ENCODE measurements at places on chromosomes 7 and 10.

DNA sequence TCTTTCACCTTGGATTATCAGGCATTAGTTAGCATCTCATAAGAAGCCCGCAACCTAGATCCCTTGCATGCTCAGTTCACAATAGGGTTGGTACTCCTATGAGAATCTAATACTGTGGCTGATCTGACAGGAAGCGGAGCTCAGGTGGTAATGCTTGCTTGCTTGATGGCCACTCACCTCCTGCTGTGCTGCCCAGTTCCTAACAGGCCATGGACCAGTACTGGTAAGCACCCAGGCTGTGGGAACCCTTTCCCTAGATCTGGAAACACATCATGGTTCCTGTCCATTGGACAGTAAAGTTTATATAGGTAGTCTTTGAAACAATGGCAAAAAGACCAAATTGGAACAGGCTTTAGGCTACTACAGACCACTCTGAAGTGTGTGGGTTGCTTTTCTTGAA is 9.4 kb upstream of the CTTNBP2 start:
- no peak for DNase-seq

DNA sequence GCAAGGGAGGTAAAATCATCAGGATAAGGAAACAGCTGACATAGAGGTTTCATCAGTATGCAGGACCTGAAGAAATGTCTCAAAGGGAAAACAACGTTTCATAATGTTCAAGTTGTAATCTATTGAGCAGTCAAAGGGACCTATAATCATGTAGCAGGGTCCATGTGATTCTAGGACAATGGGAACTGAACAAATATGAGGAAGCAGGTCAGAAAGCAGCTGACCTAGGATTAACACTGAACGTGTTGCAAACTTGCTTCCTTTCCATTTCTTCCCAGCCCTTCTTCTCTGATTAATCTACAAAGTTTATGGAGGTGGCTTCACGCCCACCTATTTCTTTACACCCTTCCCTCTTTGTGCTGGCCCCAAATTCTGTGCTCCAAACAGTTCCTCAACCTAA is 256.9 kb upstream of the AKR1E2 start:
- no peak for DNase-seq

DNA sequence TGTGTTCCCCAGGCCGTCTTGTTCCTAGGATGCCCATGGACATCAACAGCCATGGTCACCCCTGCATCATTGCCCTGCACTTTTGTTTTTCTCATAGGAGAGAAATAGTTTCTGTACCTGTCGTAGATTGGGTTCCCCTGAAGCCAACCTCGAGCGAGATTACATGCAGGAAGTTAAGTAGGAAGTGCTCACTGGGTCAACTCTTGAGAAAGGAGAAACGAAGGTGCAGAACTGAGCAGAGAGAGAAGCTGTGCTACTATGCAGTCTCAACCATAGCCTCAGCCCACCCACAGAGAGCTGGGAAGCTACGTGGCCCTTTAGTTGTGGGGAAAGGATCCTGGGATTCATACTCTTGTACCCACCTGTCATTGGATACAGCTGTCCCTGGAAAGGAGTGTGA is 165.2 kb downstream of the HERPUD2 start:
- DNase-seq = no peak

- DNase-seq = no peak
Measured at GRCh38 chr7:116711790-116712189, 39.8 kb downstream of the MET start.

DNA sequence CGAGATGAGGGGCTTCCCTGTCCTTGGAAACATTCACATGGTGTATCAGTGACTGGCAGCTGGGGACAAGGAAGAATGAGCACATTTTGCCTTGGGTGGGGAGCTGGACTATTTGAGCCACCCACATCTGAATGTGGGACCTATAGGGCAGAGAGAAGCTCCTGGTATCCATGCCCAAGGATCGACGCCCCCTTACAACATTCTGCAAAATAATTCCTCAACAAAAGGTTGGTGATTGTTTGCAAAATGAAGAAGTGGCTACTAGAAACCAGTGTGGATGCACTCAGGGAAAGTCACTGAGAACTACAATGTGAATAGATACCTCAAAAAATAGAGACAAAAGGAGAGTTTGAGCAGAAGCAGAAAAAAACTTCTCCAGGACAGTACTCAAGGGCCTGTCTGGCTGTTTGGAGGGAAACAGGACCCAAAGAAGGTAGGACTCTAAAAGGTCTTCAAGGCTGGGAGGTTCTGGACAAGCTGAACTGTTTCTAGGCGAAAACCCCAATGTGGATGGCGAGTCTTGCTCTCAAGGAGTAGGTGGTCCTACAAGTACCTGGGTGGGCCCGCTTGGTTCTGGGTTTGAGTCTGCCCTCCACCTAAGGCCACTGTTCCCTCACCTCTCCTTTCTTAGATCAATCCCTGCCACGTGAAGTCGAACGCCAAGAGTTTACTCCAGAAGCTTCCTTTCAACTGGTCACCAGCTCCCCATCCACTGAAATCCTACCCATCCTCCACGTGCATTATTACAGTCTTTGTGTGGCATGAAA is 125.0 kb upstream of the ZNF746 start:
- DNase-seq = no peak

DNA sequence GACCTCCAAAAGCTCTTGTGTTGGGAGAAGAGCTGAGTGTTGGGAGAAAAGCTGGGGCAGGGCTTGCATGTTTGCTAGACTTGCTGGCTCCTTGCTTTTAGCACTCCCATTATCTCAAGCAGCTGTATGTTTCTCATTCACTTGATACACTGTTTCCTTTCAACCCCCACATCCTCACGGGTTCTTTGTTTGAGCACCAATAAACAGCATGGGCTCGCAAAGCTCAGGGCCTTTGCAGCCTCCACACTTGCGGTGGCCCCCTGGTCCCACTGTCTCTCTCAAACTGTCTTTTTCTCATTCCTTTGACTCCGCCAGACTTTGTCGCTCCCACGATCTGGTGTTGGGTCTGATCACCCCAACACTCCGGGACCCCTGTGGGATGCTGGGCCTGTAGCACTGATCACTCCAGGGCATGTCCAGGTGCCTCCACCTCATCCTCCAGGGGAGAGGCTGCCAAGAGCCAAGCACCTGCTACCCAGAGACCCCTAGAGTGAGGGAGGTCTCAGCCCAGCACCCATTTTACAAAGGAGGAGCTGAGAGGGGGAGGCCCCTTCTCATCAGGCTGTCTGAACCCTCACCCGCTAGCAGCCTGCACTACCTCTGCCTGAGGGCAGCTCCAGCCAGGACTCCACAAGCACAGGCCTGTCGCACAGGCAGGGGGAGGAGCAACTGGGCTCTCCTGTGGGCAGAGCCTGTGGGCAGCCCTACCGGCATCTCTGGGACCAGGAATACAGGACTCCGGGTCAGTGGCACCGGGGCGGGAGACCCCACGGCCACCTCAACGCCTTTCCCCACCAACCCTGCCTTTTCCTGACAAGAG is 49.1 kb upstream of the MSMB start:
- DNase-seq = no peak

DNA sequence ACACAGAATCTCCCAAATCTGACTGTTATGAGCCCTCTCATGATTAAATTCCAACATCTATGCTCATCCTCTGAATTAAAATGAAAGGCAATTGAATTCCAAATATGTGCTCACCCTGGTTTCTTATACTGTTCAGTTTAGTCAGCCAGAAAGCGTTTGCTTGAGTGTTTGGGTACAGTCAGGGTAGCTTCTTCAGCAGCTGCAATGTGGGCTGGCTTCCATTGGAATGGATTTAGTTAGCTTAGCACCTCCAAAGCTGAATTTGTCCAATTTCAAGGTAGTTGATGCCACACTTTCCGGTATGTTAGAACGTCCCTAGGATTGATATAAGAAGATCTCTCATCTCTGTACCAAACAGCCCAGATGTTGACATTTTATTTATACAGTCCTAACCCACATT is 9.3 kb downstream of the KLHL7 start:
- DNase-seq = no peak

DNA sequence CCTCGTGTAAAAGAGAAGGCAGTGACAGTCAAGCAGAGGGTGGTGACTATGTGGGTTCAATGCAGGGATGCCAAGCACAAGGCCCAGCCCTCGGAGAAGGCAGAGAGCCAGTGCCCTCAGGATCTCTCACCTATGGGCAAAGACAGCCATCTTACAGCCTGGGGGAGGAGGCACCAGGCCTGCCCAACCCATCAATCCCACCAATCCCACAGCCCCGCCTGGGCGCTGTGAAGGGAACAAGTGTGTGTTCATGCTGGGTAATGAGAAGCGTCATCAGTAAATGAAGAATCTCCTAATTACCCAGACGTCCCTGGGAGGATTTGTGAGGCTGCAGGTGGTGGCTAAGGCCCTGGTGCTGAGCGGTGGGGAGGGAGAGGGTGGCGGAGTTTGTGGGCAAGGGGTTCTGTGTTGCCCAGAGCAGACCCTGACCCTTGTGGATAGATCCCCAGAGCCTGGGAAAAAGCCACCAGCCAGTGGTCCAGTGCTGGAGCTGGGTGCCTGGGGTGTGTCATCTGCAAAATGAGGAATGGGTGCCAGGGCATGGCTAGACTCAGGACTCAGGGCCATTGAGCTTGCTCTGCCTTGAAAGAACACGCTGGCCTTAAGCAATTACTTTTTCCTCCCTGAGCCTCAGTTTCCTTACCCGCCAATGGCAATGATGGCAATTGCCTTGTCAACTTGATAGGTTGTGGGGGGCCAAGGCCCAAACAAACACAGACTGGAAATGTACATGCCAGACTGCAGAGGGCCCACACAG is 128.1 kb upstream of the UNC5B start:
- DNase-seq = no peak

DNA sequence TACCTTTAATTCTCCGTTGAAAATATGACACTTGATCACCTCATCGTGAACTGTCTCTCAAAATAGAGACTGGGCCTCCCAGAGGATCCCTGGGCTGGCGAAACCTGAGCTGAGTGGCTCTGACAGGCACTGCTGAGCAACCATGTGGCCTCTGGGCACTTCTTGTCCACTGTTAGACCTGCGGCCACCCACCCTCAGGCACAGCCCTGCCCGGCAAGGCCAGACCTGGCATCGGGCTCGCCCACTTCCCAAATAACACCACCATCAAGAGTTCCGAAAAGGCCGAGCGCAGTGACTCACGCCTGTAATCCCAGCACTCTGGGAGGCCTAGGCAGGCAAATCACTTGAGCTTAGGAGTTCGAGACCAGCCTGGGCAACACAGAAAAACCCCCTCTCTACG is 82.5 kb downstream of the COBL start:
- DNase-seq = no peak

- no peak for DNase-seq
Measured at GRCh38 chr7:94633687-94634086, 22.2 kb downstream of the SGCE start.

DNA sequence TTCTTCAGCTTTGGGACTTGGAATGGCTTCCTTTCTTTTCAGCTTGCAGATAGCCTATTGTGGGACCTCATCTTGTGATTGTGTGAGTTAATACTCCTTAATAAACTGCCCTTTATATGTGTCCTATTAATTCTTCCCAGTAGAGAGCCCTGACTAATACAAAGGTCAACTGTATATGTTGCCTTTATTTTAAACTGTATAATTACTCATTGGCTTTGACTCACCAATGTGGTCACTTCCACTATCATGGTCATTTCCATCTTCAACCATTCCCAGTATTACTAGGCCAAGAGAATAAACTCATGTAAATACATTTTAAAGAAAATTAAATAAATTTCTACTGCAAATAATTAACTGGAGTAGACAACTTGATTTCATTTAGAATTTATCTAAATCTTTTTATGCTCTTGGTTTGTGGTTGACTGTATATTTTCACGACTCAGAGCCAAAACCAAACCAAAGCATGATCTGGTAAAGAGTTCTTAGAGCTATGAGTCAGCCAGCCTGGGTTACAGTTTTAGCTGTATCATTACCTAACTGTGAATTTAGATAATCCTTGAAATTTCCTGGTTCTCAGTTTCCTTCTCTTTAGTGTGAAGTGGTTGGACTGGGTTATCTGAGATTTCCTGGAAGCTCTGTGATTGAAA is 188.4 kb downstream of the PPP1R3A start:
- no peak for DNase-seq

DNA sequence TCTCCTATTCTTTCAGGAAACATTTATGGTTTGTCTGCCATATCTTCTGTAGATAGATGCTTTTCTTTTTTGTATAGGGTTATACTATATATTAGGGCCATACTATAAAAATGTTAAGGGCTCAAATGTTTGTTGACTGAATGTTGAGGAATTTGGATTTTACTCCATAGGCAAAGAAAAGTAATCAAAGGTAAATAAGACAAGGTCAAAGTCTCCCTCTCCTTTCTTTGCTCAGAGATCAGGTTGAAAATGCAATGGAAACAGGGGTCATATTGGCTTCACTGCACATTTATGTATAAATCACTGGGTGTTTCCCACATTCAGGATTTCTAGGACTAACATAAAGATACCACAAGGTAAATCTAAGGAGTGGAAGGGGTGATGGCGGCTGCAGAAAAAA is 291.4 kb upstream of the FZD8 start:
- no peak for DNase-seq
